ENCODE measurements at places on chromosomes 3 and 15. TPM values are rescaled to one million over a fixed set of nuclear protein-coding genes. Genes with fewer than 3 reads are reported as not detected.

Gene ALDH1A3
- total RNA-seq, result not detected

Gene NMNAT3
- total RNA-seq, result 4.5 TPM

Gene KCNMB2
- total RNA-seq, result not detected

Gene CEP19
- total RNA-seq, result 5.5 TPM

Gene STRIT1
- not detected for total RNA-seq

Gene NIT2
- total RNA-seq, result 64.2 TPM

Gene LRRC31
- total RNA-seq, result not detected

Gene TF
- 0.34 TPM for total RNA-seq

Gene MFN1
- total RNA-seq, result 34.8 TPM

Gene BCHE
- total RNA-seq, result not detected

DNA sequence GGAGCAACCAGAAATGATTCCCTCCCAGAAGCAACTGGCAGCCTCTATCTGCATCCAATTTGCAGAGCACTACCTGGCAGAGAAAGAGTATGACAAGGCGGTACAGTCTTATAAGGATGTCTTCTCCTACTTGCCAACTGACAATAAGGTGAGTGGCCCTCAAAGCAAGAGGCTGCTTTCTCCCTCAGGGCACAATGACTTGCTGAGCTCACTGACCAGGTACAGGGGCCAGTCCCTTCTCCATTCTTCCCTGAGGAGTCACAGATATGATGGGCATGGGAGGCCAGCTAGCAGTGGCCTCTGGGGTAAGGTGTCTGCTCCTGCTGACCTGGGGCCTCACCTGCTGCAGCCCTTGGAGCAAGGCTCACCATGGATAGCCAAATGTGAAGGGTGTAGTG is 20.3 kb downstream of the CSRNP1 start:
- H3K4me3 ChIP-seq, result no peak overlapping the region
- no peaks in the 10 kb centered on the region for H3K27me3 ChIP-seq
- no peak for DNase-seq
- no peaks in the 10 kb centered on the region for H3K36me3 ChIP-seq
- no peak overlapping the region for H3K27ac ChIP-seq
- peaks cover 8% of the 10 kb centered on the region for H3K4me1 ChIP-seq

- H3K27me3 ChIP-seq, result peaks cover 21% of the 10 kb centered on the region
- no peak overlapping the region for H3K4me3 ChIP-seq
- no peak overlapping the region for H3K27ac ChIP-seq
- H3K4me1 ChIP-seq, result no peaks in the 10 kb centered on the region
- no peak for DNase-seq
- no peaks in the 10 kb centered on the region for H3K36me3 ChIP-seq
Measured at GRCh38 chr3:124249038-124249437, 257.1 kb upstream of the ROPN1 start.

- H3K27ac ChIP-seq, result no peak overlapping the region
- peaks cover 28% of the 10 kb centered on the region for H3K36me3 ChIP-seq
- no peaks in the 10 kb centered on the region for H3K27me3 ChIP-seq
- DNase-seq, result no peak
- no peak overlapping the region for H3K4me3 ChIP-seq
- no peaks in the 10 kb centered on the region for H3K4me1 ChIP-seq
Measured at GRCh38 chr3:179771797-179772196, 119.0 kb downstream of the USP13 start.

DNA sequence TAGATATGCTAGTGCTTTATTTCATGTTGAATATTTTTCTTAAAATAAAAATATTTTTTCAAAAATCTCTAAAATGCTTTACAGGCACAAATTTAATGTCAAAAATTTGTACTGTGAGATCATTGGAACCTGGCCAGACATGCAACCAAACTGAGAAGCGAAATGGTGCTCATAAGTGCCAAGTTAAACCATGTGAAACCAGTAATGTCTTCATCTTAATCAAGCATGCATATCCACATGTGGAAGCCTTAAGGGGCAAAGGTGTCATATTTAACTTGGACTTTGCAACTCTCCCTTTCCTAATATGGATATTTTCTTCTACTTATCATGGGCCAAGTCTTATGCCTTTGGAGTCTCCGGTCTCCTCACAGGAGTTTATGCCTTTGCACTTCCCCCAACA is 208.9 kb upstream of the COL8A1 start:
- no peaks in the 10 kb centered on the region for H3K27me3 ChIP-seq
- H3K4me1 ChIP-seq, result no peaks in the 10 kb centered on the region
- no peak overlapping the region for H3K4me3 ChIP-seq

DNA sequence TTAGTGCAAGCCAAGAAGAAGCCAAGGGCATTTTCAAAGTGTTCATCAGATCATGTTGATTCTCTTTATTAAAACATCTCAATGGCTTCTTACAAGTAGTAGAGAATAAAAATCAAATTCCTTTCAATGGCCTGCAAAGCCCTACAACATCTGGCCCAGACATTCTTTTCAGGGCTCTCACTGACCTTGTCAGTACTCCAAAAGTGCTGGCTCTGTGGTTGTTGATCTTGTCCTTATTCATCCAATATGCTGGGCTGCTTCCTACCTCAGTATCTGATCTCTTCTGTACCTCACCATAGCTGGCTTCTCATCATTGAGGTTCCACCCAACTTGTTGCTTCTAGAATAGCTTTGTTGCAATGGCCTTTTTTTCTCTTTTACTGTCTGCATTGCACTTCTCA is 74.0 kb upstream of the SAMMSON start:
- no peak overlapping the region for H3K4me3 ChIP-seq
- no peaks in the 10 kb centered on the region for H3K27me3 ChIP-seq
- no peaks in the 10 kb centered on the region for H3K4me1 ChIP-seq
- H3K36me3 ChIP-seq, result no peaks in the 10 kb centered on the region

- H3K27ac ChIP-seq, result no peak overlapping the region
- DNase-seq, result no peak
- H3K27me3 ChIP-seq, result no peaks in the 10 kb centered on the region
- no peaks in the 10 kb centered on the region for H3K4me1 ChIP-seq
Measured at GRCh38 chr15:40290918-40291574, 8.2 kb upstream of the ANKRD63 start.

GRCh38 chr3:187181454-187182170 is 15.7 kb upstream of the RTP1 start:
- H3K27ac ChIP-seq, result no peak overlapping the region
- no peak for DNase-seq
- peaks cover 5% of the 10 kb centered on the region for H3K27me3 ChIP-seq
- H3K36me3 ChIP-seq, result no peaks in the 10 kb centered on the region
- no peaks in the 10 kb centered on the region for H3K4me1 ChIP-seq

GRCh38 chr3:187210545-187211327 is 13.4 kb downstream of the RTP1 start:
- no peaks in the 10 kb centered on the region for H3K4me1 ChIP-seq
- H3K27me3 ChIP-seq, result peaks cover 4% of the 10 kb centered on the region
- no peak for DNase-seq
- no peaks in the 10 kb centered on the region for H3K36me3 ChIP-seq

DNA sequence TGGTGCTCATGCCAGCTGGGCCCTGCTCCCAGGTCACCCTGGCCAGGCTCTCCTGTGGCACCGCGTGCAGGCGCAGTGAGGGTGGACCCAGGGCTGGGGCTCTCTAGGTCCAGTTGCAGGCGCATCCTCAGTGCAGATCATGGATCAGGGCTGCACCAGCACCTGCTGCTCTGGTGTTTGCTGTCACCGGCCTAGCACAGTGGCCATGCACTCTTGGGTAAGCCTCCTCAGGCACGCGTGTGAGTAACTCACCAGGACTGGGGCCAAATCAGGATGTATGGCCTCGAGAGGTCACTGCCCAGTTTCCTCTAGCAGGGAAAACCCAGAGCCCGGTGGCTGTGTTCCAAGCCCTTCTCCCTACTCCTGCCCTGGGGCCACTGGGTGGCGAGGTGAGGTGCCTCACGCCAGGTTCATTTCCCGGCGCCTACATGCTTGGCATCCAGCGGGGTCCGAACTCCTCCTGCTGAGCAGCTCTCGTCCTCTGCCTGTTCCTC is 45.5 kb upstream of the SLC41A3 start:
- H3K36me3 ChIP-seq, result no peaks in the 10 kb centered on the region
- H3K4me3 ChIP-seq, result no peak overlapping the region
- no peak overlapping the region for H3K27ac ChIP-seq
- H3K27me3 ChIP-seq, result peaks cover 7% of the 10 kb centered on the region

GRCh38 chr15:101244036-101244781 is 7.6 kb downstream of the CHSY1 start:
- peaks cover 75% of the 10 kb centered on the region for H3K36me3 ChIP-seq
- H3K4me1 ChIP-seq, result peaks cover 89% of the 10 kb centered on the region
- DNase-seq, result no peak

GRCh38 chr15:78049691-78050440 is 27.6 kb downstream of the TBC1D2B start:
- H3K27ac ChIP-seq, result peak overlapping the region; percentile 95
- peak overlapping the region; percentile 41 for H3K4me3 ChIP-seq
- peak; percentile 94 for DNase-seq
- peaks cover 39% of the 10 kb centered on the region for H3K36me3 ChIP-seq
- H3K4me1 ChIP-seq, result peaks cover 94% of the 10 kb centered on the region

- no peaks in the 10 kb centered on the region for H3K27me3 ChIP-seq
- no peak overlapping the region for H3K27ac ChIP-seq
Measured at GRCh38 chr3:119356646-119357045, 62.5 kb downstream of the ARHGAP31 start.

GRCh38 chr15:99507504-99508310 is 58.1 kb upstream of the MEF2A start:
- no peaks in the 10 kb centered on the region for H3K36me3 ChIP-seq
- DNase-seq, result peak; percentile 33
- no peak overlapping the region for H3K4me3 ChIP-seq
- H3K27ac ChIP-seq, result no peak overlapping the region
- H3K27me3 ChIP-seq, result no peaks in the 10 kb centered on the region

DNA sequence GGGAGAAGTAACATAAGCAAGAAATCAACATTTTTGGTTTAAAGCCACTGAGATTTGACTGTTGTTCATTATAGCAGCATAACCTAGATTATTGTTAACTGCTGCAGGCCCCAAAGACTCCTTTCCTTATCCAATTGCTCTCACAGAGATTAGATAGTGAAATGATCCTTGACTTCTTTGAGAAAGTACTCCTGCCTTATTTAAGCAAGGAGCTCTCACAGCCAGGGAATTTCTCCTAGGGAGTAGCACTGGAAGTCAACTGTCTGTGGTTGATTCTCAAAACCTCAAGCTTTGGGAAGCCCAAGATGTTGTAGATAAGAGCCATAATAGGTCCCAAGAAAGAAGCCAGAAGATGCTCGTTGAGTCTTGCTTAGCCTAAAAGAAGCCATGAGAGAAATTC is 151.8 kb upstream of the TSC22D2 start:
- no peak for DNase-seq
- H3K27me3 ChIP-seq, result peaks cover under 1% of the 10 kb centered on the region
- no peak overlapping the region for H3K4me3 ChIP-seq
- no peaks in the 10 kb centered on the region for H3K4me1 ChIP-seq

DNA sequence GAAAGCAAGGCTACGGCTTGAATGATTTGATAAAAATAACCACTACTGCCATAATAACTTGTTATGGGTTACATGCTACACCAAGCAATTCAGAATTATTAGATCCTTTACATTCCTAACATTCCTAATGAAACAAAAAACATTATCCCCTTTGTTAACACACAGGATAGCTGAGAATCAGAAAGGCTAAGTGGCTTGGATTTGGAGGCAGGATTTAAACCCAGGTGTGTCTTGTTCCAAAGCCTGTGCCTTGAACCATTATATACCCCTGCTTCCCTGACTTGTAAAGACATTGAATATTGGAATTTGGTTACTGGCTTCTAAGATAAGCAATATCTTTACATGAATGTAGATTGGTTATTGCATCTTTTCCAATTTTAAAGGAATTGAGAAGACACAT is 417.1 kb upstream of the GOLIM4 start:
- H3K4me1 ChIP-seq, result no peaks in the 10 kb centered on the region
- no peaks in the 10 kb centered on the region for H3K36me3 ChIP-seq
- H3K27me3 ChIP-seq, result no peaks in the 10 kb centered on the region
- no peak overlapping the region for H3K27ac ChIP-seq

- peak; percentile 48 for DNase-seq
- H3K4me3 ChIP-seq, result no peak overlapping the region
- H3K36me3 ChIP-seq, result no peaks in the 10 kb centered on the region
- H3K27me3 ChIP-seq, result no peaks in the 10 kb centered on the region
- peaks cover 23% of the 10 kb centered on the region for H3K4me1 ChIP-seq
Measured at GRCh38 chr15:68829068-68829467, 8.4 kb upstream of the ANP32A start.

- H3K4me3 ChIP-seq, result no peak overlapping the region
- H3K36me3 ChIP-seq, result no peaks in the 10 kb centered on the region
- H3K4me1 ChIP-seq, result no peaks in the 10 kb centered on the region
Measured at GRCh38 chr15:64813075-64813474, 12.4 kb downstream of the PIF1 start.

- peaks cover 34% of the 10 kb centered on the region for H3K36me3 ChIP-seq
- H3K4me1 ChIP-seq, result peaks cover 36% of the 10 kb centered on the region
- no peak for DNase-seq
- H3K27me3 ChIP-seq, result no peaks in the 10 kb centered on the region
- H3K27ac ChIP-seq, result no peak overlapping the region
Measured at GRCh38 chr15:84671211-84671610, 13.2 kb upstream of the NMB start.

Measured in activated CD8-positive, alpha-beta T cell treated with anti-CD3 and anti-CD28 coated beads for 36 hours (primary cell).